ENCODE measurements at places on chromosomes 13 and 19.

GRCh38 chr13:82002710-82003109 is 1661.8 kb upstream of the SPRY2 start:
- DNase-seq, result no peak

DNA sequence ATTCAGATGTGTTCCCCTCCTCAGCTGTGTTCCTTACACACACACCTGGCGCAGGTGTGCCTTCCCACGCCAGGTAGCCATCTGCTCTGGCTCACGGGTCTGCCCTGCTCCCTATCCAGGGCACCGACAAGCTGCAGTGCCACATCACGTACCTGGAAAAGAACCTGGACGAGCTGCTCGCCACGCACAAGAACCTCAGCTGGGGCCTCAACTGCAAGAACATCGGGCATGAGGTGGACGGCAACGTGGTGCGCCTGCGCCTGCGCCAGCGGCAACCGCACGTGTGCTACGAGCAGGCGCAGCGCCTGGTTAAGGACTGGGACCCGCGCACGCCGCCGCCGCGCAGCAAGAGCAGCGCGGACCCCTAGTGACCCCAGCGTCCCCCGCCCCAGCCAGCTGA is 26.5 kb upstream of the CASP14 start:
- DNase-seq, result no peak

- DNase-seq, result no peak
Observed at GRCh38 chr13:52808842-52809219, 39.6 kb downstream of the PCDH8 start.

DNA sequence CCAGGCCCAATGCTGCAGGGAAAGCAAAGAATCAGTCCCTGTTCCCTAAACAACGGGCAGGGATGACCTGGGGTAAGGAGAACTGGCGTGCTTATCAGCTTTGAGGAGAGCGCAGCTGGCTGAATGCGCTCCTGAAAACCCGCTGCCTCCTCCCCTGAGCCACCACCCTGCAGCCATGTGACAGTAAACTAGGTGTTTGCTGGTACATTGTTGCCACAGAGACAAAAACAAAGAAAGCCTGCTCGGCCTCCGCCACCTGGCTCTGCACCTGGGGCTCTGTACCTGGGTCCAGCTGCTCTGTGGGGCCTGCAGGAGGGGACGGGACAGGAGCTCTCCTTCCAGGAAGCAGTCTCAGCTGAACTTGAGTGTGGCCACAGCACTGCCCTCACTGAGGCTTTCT is 21.8 kb downstream of the MCF2L start:
- DNase-seq, result no peak

DNA sequence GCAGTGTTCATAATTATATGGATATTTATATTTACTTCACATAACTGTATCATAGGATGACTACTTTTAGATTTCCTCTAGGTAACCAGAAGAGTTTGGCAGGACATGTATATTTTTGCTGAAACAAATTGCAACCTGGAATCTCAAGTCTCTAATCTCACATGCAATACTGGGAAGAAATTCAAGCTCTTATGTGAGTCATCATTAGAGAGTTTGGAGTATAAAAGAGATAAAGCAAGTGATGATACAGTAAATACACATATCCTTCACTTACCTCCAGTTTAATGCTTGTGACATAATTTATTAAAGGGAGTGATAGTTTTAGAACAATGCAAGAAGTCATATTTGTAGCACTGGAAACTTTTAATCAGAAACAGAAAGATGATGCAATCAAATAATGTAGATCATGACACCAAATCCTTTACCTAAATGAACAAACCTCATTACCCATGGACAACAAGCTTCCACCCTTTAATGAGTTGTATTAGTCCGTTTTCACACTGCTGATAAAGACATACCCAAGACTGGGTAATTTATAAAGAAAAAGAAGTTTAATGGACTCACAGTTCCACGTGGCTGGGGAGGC is 15.8 kb upstream of the OR7A17 start:
- no peak for DNase-seq

GRCh38 chr13:33045851-33046592 is 29.8 kb downstream of the KL start:
- no peak for DNase-seq

DNA sequence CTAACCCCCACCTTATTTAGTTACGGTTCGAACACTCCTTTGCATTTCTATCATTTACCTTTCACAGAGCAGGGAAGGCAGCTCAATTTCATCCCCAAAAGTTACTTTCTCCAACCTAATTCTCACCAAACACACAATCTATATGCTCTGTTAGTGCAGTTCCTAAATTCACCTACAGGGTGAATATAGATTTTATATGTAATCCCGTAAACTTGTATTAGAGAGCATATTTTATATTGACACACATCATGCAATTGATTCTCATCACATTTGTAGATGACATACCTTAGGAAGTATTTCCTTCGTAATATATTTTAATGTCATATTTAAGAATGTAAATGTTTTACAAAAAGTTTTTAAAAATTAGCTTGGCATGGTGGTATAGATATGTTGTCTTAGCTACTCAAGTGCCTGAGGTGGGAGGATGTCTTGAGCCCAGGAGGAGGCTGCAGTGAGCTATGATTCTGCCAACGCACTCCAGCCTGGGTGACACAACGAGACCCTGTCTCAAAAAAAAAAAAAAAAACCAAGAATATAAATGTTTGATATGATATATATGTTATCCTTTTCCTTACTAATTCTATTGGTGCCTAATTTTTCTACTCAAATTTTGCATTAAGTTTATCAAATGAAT is 57.3 kb upstream of the TNFRSF19 start:
- DNase-seq, result peak; percentile 1

GRCh38 chr13:40352802-40353562 is 313.5 kb downstream of the FOXO1 start:
- no peak for DNase-seq

GRCh38 chr19:34230820-34231219 is 23.5 kb upstream of the GARRE1 start:
- DNase-seq, result no peak

DNA sequence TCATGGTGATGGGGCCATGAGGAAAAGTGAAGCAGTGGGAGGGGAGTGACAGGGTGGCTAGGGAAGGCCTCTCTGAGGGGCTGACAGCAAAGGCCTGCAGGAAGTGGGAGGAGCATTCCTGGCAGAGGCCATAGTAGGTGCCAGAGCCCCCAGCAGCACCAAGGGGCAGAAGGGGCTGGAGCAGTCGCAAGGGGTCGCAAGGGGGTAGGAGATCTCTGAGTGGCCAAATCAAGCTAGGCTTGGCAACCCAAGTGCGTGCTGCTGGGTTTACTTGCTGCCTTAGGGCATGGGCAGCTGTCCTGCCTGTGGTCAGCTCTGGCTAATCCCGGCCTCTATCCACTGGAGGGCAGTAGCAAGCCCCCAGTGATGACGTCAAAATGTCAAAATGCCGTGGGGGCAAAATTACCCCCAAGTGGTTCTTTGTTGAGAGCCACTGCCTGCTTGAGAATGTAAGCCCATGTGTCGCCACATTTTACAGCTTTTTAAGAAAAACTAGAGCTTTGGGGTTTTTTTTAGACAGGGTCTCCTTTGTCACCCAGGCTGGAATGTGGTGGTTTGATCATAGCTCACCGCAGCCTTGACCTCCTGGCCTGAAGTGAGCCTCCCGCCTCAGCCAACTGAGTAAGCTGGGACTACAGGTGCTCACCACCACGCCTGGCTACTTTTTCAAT is 11.8 kb downstream of the CCDC97 start:
- DNase-seq, result no peak

DNA sequence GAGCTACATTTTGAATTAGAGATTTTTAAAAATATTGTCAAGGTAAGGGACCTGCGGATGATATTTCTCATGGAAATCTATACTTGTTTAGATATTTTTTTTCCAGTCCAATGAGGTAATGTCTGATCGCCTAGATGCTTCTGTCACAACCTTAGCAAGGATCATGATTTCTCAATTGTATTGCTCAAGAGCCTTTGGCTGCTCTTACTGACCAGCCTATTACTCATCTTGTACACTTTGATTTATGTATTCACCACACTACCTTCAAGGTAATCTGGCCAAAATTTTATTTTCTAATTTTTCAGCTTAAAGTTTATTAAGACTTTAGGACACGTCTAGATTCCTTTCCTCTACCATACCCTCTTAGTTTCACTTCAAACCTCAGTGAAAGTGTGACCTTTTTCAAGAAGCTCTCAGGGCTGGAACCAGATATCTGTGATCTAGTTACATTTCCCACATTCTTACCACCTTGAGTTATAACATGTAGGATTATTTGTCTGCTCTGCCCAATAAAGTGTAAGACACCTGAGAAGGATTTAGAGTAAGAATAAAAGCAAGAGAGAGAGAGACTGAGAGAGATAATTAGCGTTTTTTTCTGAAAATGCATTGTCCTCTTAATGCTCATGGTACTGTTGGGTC is 197.1 kb downstream of the ITGBL1 start:
- DNase-seq, result peak; percentile 81

- no peak for DNase-seq
Observed at GRCh38 chr13:110907951-110908898, 6.6 kb downstream of the ANKRD10 start.

DNA sequence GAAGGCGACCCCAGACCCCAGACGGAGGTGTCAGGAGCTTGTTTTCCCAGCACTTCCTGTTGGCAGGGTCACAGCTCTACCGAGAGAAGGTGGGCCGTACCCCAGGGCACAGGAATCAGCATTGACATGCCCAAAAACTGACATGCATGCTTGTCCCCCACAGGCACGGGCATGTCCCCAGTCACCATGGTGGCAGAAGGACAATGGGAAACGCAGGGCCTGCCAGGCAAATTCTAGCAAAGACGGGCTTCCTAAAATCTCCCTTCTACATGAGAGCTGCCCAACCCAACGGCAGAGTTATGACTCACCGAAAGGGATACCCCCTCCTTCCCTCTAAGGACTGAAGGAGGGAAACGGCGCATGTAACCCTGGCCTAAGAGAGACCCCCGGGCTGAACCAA is 18.5 kb downstream of the TSHZ3 start:
- no peak for DNase-seq

- no peak for DNase-seq
Observed at GRCh38 chr13:33345842-33346241, 60.3 kb upstream of the STARD13 start.

Data from AML-193 (cell line).